SK-N-SH (cell line): ENCODE measurements at places on chromosomes 7 and 10. TPM values are rescaled to one million over a fixed set of nuclear protein-coding genes. Genes with fewer than 3 reads are reported as not detected.

GRCh38 chr7:47047384-47047783 lies 534.5 kb downstream of the TNS3 start:
- H3K27me3 ChIP-seq: no peaks in the 10 kb centered on the region
- H3K4me1 ChIP-seq: peaks cover 10% of the 10 kb centered on the region; the same call in 1 of the 2 replicates
- no peak overlapping the region for H3K4me3 ChIP-seq
- H3K36me3 ChIP-seq: no peaks in the 10 kb centered on the region
- H3K27ac ChIP-seq: no peak overlapping the region

HOGA1 gene
- polyA plus RNA-seq: 2.9 and 4.8 TPM in 2 replicates

DNA sequence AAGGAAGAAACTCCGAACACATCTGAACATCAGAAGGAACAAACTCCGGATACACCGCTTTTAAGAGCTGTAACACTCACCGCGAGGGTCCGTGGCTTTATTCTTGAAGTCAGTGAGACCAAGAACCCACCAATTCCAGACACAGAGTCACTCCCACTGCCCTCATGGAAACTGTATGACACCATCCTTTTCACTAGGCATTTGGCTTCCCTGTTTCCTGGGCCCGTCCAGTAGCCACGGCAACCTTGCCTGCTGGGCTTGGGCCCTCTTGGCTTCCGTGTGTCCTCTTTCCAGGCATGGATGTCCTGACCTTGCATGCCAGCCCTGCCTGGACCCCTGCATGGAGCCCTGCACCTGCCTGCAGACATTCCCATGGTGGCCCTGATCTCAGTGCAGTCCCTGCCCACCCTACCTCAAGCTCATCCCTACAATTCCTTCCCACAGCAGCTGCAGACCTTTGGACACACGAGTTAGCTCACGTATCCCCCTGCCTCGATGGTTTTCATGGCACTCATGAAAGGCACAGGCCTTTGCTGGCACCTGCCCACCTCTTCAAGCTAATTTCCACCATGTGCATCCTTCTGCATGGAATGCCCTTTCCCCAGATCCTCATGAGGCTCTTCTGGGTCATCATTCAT lies 6.7 kb downstream of the SH2D4B start:
- H3K36me3 ChIP-seq: no peaks in the 10 kb centered on the region
- peaks cover 2% of the 10 kb centered on the region; the same call in 1 of the 2 replicates for H3K4me1 ChIP-seq
- no peaks in the 10 kb centered on the region; the same call in 1 of the 2 replicates for H3K27me3 ChIP-seq
- no peak overlapping the region for H3K27ac ChIP-seq
- no peak overlapping the region for H3K4me3 ChIP-seq

POT1 gene
- 18.1 and 23.9 TPM in 2 replicates for polyA plus RNA-seq
